ENCODE measurements at places on chromosomes 3 and 15.

- peak; percentile 87 for DNase-seq
These were observed 869 bp downstream of the PLA1A start for GRCh38 chr3:119598410-119599098.

DNA sequence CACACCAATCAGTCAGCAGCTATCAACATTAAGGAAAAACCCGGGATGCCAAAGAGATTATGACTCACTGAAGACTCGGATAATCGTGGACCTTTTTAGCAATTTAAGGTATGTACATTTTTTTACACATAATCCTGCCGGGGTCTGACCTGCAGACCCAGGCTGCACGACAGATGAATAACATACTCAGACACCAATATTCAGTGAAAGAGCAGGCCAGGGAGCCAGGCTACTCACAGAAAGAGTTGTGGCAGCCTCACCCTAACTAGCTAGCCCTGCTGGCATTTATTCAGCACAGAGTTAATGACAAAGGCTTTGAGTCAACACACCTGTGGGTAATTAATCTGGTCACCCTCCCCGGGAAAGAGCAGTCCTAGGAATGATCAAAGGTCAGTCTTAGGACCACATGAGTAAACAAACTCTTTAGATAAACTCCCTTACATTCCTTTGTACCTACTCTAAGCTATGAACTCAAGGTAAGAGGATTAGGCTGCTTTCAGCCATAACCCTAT is 727.5 kb downstream of the TBL1XR1 start:
- no peak for DNase-seq

DNA sequence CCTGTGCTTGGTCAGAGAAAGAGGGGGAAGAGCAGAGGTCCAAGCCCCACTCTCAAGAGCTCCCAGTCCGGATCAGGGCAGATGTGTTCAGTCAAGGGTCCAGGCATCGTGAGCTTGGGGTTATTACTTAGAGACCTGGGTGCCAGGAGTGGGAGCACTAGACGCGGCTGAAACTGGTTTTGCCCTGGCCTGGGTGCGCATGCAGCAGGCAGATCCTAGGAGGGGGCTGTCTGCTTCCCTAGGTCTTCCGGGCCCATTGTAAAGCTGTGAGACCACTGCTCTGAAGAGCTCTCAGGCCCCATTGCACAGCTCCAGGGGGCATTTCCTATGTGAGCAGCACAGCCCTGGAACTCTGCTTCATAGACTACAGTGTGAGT is 204.9 kb upstream of the LINGO1 start:
- DNase-seq, result no peak

DNA sequence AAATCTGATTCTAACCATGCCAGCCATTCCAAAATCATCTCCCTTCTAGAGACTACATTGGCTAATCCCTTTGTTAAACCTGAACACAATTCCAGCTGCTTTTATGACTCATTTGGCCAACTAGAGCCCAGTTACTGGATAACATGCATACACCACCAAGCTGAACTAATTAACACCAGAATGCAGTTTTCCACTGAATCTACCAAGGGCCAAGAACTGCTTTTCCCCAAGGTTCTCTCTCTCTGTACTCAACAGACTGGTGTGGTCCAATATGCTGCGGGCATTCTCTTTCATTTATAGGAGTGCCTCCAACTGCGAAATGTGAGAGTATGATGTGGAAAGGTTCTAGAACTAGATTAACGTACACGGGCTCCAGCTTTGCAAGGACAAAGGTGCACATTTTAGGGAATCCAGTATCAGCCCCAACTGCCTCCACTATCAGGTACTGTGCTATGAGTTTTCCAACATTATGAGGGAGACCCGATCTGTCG is 1.5 kb downstream of the CHSY1 start:
- DNase-seq, result no peak

DNA sequence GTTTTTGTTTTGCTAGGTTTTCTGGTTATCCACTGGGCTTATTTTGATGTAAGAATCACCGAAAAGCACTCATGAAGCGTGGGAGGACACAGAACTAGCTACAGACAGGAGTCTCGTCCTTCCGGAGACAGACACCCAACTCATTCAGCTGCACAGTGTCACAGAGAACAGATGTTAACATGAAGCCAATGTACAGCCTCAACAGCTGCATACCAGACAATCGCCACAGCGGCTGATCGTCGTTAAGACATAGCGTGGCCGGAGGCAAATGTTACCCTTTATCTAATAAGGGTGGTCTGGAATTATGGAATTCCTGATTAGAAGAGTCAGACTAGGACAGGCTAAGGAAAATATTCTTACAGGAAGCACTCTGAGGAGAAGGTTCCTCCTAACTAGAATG is 1.1 kb upstream of the PYGO1 start:
- DNase-seq, result no peak

GRCh38 chr3:27289769-27290413 is 79.3 kb downstream of the NEK10 start:
- no peak for DNase-seq

DNA sequence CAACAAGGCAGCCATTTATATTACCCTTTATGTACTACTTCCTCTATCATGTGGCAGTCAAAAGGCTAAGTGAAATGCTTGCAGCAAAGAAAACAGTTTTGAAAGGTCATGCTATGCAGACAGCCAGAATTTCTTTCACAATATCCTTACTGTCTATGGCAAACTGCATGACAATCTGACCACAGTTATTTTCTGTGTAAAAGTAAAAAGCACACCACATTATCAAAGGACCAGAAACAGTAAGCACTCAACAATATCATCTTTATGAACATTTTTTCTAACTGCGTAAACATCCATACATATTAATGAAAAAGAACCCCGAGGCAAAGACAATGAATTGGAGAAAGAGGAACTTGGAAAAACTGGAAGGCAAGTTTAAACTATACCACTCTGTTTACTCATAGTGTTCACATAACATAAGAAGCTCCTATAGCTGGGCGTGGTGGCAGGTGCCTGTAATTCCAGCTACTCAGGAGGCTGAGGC is 47.9 kb downstream of the PIK3CB start:
- no peak for DNase-seq

DNA sequence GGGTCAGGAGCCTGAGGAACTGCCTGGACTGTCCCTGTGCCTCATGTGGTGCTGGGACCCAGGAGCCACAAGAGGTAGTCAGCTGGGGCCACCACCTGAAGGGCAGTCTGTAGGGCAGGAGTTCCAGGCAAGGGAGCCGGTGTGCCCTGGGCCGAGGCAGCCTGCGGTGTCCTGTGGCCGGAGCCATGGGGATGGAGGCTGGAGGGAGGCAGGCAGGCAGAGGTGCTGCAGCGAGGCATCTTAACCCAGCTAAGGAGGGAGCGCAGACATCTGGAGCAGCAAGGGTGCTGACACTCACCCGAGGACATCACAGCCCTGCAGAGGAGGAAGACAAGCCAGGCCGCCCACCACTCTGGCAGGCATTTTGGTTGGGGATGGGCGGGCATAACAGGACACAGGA is 77.8 kb downstream of the DNAJB8 start:
- DNase-seq, result no peak

GRCh38 chr3:57120040-57120439 is 45.1 kb downstream of the IL17RD start:
- DNase-seq, result no peak

- DNase-seq, result no peak
These were observed 19.3 kb downstream of the UBR1 start for GRCh38 chr15:43086551-43086950.

DNA sequence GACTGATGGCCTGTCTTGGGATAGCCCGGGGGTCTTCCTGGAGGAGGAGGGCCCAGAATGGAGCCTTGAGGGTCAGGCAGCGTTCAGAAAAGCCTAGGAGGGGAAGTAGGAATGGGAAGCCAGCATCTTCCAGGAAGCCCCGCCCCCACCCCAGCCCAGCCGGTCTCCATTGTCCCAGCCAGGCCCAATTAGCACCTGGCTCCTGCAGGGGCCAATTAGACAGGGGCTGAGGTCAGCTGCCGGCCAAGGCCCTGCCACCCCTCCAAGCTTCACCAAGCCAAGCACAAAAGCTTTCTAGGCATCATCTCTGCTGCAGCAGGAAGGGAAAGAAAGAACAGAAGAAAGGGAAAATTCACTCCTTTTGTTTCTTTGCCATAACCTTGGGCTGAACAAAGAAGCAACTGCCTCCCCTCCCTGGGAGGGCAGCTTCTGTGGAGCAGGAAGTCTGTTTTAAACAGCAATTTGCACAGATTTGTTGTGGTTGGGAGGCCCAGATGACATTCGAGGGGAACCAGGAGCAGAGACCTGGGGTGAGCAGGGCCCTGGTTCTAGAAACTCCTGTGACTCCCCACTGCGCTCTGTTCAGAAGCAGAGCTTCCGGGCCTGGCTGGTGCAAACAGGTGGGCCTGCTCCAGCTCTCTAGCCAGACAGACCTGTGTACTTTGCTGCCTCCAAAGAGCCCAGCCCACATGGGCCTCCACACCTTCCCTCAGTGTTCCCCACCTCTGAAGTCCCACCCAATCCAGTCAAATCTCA is 47.7 kb downstream of the CYP11A1 start:
- DNase-seq, result no peak

GRCh38 chr15:56077081-56077480 is 83.7 kb upstream of the NEDD4 start:
- no peak for DNase-seq

- no peak for DNase-seq
These were observed 62.7 kb downstream of the CASR start for GRCh38 chr3:122246199-122246598.

DNA sequence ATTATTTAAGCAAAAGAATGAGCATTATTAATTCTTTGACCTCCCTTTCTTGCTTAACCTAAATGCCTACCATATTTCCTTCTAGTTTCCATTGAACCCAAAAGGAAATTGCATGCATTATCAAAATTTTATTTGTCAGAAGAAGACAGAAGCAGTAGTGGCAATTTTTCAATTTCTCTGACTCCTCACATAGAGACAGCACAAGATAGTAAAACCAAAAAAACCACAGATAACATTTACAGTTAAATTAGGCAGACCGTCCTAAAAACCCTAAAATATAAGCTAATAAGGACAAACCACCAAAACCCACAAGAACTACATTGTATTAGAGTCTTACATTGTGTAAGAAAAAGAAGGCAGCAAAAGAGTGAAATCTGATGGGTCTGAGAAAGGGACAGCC is 27.1 kb downstream of the GOLGB1 start:
- DNase-seq, result no peak

GRCh38 chr3:43855674-43856299 is 165.0 kb downstream of the ABHD5 start:
- DNase-seq, result peak; percentile 3

DNA sequence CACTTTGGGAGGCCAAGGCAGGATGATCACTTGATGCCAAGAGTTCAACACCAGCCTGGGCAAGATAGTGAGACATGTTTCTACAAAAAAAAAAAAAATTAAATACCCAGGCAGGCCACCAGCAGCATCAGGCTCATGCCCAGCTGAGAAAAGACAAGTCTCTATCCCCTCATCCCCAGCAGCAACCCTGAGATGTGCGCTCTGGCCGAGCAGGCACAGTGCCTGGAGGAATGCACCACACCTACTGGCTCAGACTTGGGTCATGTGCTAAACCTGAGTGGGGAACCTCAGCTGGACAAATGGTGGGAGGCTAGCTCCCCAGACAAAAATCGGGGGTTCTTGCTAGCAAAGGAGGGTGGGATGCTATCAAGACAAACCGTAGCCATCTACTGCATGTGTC is 10.2 kb upstream of the CCDC174 start:
- DNase-seq, result no peak

GRCh38 chr3:157098121-157098822 is 61.7 kb downstream of the CCNL1 start:
- DNase-seq, result no peak

- no peak for DNase-seq
These were observed 45.3 kb upstream of the SPESP1 start for GRCh38 chr15:68885070-68885469.

Data from GM12878 (cell line).